ENCODE measurements at places on chromosomes 7 and 10. TPM values are rescaled to one million over a fixed set of nuclear protein-coding genes. Genes with fewer than 3 reads are reported as not detected.

BTBD16 gene
- total RNA-seq, result 2.6 TPM

SHH gene
- 13.8 TPM for total RNA-seq

SFTPA1 gene
- not detected for total RNA-seq

DNA sequence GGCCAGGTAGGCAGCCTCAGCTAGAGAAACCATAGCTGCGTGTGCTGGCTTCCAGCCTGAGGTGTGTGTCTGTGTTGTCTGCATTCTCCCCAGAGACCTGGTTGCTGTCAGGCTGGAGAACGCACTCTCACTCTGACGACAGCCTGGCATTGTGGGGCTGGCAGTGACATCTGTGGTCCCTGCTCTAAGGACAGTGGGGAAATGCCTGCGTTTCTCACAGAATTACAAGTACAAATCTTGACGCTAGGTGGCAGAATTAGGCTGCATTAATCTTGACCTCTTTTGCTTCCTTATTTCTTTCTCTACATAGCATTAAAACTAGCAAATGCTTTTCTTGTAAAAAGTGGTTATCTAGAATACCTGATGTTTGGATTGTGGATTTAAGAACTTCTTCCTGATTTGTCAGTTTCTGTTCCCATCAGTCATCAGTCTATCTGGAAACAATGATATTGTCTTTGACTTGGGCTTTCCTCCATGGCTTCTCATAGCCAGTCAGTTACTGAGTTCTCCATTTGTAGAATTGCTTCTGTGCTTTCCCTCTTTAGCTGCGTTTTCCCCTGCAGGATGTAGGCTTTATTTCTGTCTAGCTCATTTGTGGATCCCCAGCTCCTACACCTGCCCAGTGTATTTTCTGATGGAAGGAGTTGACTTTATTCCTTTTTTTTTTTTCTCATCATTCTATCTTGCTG, 86.0 kb downstream of the FANK1 start:
- peak; percentile 74 for DNase-seq
